ENCODE measurements at places on chromosomes 5 and 9.

DNA sequence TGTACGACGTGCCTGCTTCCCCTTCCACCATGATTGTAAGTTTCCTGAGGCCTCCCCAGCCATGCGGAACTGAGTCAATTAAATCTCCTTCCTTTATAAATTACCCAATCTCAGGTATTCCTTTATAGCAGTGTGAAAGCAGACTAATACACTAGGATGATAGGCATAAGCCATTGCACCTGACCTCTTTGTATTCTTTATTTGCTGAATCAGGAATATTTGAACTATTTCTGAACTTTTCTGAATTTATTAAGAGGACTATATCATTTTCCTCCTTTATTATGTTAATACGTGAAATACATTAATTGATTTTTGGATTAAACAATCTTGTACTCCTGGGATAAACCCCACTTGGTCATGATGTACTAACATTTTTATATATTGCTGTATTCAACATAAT, 28.2 kb upstream of the NR4A3 start:
- no peak overlapping the region for H3K4me3 ChIP-seq
- H3K27me3 ChIP-seq = no peaks in the 10 kb centered on the region
- no peaks in the 10 kb centered on the region for H3K4me1 ChIP-seq
- H3K27ac ChIP-seq = no peak overlapping the region
- DNase-seq = no peak

- H3K36me3 ChIP-seq = no peaks in the 10 kb centered on the region
- no peaks in the 10 kb centered on the region for H3K4me1 ChIP-seq
- no peak overlapping the region for H3K4me3 ChIP-seq
- no peaks in the 10 kb centered on the region for H3K27me3 ChIP-seq
Observed at GRCh38 chr5:172846249-172846648, 12.2 kb downstream of the ERGIC1 start.

DNA sequence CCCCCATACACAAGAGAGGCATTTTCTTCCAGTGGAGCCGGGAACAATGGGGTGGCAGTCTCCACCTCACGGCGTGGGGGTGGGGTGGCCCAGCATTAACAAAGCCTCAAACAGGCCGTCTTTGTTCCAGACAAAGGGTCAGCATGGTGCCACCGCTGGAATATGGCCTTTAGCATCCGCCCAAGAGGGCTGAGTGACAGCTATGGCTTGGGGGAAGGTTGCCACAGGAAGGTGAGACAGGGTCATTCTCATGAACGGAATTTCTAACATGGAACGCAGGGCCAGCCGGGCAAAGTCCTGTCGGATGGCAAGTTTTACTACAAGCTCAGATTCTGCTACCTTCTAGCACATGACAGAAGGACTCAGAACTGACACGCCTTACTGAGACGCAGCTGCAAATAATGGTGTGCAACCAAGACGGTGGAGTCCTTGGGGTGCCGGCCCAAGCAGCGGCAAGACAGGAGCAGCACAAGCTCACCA, 64.0 kb downstream of the OTULIN start:
- H3K27ac ChIP-seq = no peak overlapping the region
- no peak overlapping the region for H3K4me3 ChIP-seq
- H3K4me1 ChIP-seq = no peaks in the 10 kb centered on the region
- no peaks in the 10 kb centered on the region for H3K27me3 ChIP-seq
- no peaks in the 10 kb centered on the region for H3K36me3 ChIP-seq

GRCh38 chr9:106637486-106637885, 225.5 kb upstream of the ZNF462 start:
- H3K36me3 ChIP-seq = no peaks in the 10 kb centered on the region
- no peak overlapping the region for H3K4me3 ChIP-seq
- H3K4me1 ChIP-seq = peaks cover 19% of the 10 kb centered on the region
- DNase-seq = no peak
- no peaks in the 10 kb centered on the region for H3K27me3 ChIP-seq
- H3K27ac ChIP-seq = no peak overlapping the region

- DNase-seq = no peak
- H3K27me3 ChIP-seq = no peaks in the 10 kb centered on the region
- no peaks in the 10 kb centered on the region for H3K36me3 ChIP-seq
- no peaks in the 10 kb centered on the region for H3K4me1 ChIP-seq
Observed at GRCh38 chr9:136385015-136385414, 11.5 kb upstream of the CARD9 start.

- H3K27me3 ChIP-seq = no peaks in the 10 kb centered on the region
- peak; percentile 1 for DNase-seq
- no peaks in the 10 kb centered on the region for H3K4me1 ChIP-seq
- no peak overlapping the region for H3K27ac ChIP-seq
- H3K36me3 ChIP-seq = no peaks in the 10 kb centered on the region
- H3K4me3 ChIP-seq = no peak overlapping the region
Observed at GRCh38 chr5:154162539-154163151, 27.9 kb upstream of the GALNT10 start.

Data from MM.1S (cell line).